Activated CD4-positive, alpha-beta T cell treated with anti-CD3 and anti-CD28 coated beads, Interleukin-2, amount 50 U/mL, for 4 hours (primary cell): ENCODE measurements at places on chromosomes 7 and 10.

DNA sequence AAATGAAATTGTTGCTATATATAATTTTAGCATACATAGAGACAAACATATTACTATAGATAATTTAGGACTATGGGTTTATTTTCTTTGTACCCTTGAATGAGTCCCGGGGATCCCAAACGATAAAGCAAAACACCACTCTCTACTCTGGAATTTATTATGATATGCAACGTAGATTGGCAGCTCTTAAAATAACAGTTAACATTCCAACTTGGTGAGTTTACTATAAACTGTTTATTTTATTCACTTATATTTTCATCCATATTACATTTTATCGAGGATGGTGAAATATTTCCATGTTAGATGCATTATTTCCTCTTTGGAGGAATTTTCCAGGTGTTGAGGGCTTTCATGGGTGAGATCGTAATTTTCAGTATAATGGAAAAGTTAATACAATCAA is 138.7 kb upstream of the DGKB start:
- no peak for DNase-seq

- no peak for DNase-seq
These were observed 14.6 kb downstream of the ITGB1 start for GRCh38 chr10:32943395-32943794.

GRCh38 chr7:44964384-44964830 is 14.4 kb downstream of the MYO1G start:
- DNase-seq = no peak

DNA sequence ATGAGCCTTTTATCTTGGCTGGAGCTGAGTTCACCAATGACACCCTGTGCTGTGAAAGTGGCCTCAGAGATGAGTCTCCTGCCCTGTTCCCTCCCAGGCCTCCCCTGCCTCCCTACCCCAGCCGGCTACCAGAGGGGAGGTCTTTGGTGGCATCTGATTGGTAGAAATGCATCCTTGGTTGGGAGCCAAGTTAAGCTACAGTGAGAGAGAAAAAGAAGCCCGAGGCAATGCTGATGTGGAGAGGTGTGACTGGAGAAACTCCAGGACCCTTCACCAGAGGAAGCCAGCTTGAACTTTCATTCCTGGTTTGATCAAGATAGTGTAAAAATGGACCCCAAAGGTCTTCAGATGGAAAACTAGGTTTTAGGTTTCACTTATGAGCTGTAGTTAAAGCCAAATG is 191.1 kb upstream of the TCF7L2 start:
- no peak for DNase-seq

- DNase-seq = no peak
These were observed 30.8 kb upstream of the ST7 start for GRCh38 chr7:116922545-116922944.

- DNase-seq = no peak
These were observed 417.9 kb downstream of the RPS24 start for GRCh38 chr10:78451592-78451991.

DNA sequence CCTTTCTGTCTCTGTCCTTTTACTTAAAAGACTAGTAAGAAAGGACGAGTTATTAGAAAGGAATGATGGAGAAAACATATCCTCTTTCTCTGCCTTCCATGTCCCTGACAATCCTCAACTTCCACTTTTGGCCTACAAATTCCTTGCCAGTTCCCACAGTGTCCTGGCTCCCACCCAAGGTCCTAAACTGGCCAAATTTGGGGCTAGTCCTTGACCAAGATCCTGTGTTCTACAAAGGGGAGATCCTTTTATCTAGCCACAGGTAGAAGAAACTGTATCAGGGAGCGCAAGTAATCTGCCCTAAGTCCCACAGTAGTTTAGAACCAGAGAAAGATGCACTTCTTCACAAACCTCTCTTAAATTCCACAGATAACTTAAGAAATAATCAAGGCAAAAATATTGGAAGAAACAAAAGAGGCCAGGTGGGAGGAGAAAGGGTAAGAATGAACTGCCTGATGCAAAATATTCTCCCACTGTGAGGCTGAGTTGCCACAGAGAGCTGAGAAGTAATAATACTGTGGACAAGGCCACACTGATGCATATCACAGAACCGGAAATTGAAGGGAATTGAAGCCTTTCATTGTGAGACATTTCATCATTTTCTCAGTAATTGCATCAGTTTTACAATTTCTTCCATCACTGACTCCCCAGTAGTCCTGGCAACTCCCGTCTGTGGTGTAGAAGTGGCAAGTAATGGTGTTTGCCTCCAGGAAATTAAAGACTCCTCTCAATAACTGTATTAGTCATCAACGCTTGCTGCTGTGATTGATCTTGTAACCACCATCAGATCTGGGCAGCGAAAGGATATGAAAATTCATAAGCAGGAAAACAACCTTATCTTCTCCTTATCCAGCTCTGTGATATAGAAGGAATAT is 47.2 kb downstream of the DNAJC12 start:
- no peak for DNase-seq

DNA sequence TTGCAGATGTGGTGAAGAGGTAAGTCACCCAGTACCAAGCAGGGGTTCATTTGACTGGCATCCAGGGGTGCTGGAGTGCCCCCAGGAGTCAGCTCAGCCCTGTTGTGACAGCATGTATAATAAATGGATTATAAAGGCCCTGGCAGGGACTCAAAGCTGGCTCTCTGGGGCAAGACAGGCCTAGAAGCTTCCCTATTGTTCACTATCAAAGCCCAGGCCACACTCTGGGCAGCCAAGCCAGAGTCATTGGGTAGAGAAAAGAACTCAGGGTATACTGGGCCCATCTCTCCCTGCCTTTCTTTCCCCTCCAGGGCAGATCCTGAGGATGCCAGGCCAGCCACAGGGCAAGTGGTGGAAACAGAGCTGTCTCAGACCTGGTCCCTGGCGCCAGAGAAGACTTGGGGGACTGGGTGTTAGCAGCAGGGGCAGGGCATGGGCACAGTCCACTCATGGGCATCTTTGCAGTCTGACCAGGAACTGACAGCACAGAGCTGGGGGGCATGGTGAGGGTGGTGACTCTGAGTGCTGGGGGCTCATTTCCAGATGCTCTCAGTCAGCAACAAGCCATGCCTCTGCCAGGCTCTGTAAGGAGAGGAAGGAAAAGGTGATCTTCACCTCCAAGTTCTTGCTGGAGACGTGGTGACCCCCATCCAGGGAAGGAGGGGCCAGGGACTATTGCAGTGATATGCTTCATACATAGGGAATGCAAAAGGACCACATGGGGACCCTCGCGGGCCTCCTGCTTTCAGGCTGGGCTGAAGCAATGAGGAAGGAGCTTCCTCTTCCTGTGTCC is 11.7 kb downstream of the RBP3 start:
- DNase-seq = no peak

DNA sequence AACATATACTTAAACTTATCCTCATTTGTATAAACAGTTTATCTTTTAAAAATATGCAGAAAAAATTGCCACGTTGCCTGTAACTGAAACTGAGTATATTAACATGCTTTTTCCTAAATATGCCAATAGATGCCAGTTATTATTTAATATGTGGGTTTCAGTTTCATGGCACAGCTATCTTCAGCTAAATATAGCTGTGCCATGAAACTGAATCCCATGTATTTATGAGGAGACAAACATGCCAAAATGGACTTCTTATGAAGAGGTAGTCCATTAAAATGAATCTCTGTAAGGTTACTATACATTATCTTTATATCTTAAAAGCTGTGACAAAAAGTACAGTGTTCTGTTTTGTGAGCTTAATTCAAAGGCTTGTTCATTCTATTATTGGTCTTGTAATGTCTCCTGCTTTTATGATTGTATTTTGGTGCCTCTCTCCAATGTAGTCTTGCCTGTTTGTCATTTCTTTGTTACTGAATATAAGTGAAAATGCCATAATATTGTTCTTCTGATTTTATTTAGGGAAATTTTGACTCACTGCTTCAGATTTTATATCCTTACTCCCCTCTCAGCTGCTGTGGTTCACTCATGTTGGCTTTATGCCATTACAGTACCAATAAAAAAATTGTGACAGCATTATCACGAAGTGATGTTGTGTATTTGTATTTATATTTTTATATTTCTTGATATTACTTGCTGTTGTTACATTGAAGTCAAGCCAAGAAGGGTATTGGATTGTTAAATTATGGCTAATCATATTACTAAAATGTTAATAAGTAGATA is 34.3 kb upstream of the CACNA2D1 start:
- no peak for DNase-seq

- no peak for DNase-seq
These were observed 170.6 kb downstream of the FZD1 start for GRCh38 chr7:91434836-91435235.

GRCh38 chr7:100079024-100079560 is 2.4 kb downstream of the ZNF3 start:
- DNase-seq = no peak

GRCh38 chr7:95501261-95501832 is 15.6 kb downstream of the ASB4 start:
- no peak for DNase-seq

GRCh38 chr7:149690688-149691446 is 82.5 kb downstream of the ZNF467 start:
- no peak for DNase-seq
